Erythroblast (primary cell): ENCODE measurements at places on chromosomes 6 and 20.

DNA sequence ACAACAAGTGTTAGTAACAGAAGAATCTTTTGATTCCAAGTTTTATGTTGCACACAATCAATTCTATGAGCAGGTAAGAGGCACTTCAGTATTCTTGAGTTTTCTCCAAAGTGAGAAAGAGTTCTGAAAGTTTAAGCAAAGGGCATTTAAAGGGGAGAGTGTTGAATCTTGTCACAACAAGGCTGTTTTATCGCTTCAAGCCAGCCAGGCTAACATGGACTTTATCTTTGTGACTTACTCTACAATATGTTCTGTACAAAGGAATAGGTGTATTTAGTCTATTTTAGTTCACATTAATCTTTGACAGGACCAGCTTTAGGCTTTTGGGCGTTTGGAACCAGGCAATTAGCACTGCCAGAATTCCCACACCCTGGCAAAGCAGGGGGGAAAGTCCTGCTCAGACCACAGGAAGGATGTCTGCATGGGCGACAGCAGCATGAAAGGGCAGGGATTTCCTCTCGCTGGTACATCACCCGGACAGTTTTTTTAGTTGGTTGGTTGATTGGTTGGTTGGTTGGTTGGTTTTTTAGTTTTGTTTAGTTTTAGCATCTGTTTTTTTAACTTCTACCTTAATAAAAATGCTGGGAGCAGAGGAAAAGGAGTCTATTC is 395.4 kb upstream of the SOX4 start:
- DNase-seq, result no peak

DNA sequence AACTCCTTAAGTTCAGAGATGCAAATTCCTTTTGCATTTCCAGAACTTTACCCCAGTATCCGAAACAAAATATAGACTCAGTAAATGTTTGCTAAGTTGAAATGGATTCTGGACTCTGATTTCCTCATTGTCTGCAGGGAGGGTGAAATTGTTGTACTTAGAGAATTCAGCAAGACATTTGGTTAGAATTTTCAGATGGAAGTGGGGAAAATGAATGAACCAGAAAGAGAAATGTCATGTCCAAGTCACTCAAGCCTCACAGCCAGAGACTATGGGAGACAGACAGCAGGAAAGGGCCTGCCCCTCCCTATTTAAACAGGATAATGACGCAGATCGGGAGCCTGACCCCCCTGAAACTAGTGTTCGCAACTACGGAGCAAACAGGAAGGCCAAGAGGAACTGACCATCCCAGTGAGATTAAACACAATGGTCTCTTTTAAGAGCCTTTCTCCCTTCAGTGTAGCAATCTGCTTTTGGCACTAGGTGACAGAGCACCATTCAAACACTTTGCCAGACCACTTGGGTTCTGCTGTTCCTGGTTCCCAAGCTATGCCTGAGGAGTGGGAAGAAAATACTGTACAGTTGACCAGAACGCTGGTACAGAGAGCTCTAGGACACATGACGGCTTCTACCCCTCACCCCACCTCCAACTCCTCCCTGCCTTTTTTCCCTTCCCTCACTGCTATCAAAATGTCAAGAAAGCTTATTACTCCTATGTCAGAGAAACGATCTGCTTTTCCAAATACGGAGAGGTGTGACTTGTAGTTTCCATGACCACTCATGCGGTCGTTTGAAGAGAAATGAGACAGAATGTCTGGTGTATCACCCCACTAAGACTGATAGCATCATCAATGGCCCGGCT is 13.7 kb downstream of the NEDD9 start:
- no peak for DNase-seq

DNA sequence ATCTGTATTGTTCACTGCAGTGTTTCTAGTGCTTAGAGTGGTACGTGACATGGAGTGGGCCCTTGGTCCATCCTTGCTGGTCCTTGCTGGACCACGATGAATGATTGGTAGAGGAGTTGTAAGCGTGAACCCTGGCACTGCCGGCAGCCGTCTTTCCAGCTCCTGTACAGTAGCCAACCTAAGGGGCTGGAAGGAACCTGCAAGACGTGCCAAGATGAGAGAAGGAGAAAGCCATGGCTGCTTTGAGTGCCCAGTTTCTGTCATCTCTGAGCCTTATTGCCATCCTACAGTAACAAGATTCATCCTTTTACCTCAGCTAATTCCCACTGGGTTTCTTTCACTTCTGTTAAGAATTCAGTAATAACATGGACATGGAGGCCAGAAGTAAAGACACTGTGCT is 5.9 kb downstream of the DHX35 start:
- DNase-seq, result no peak

GRCh38 chr6:139764498-139764986 is 390.1 kb upstream of the CITED2 start:
- DNase-seq, result peak; percentile 58

DNA sequence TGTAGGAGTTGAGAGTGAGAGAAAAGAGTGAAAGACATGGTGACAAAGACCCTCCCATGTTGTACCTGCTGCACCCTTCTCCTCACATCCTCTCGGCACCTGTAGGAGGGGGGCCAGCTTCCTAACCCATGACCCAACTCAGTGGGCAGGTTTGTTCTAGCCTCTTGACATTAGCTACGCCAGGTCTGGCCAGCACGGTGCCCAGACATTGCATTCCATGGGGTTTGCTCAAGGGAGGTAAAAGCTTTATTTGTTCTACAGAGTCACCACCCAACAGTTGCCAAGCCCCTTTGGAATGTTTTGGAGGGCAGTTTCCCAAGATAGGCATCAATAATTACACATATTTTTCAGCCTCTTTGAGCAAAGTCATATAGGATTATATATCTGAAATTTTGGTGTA is 22.7 kb upstream of the TGM6 start:
- DNase-seq, result no peak

GRCh38 chr6:82818727-82819126 is 246.9 kb downstream of the UBE3D start:
- DNase-seq, result no peak

- DNase-seq, result no peak
Measured at GRCh38 chr20:63206878-63207277, 9.1 kb downstream of the YTHDF1 start.

- DNase-seq, result peak; percentile 16
Measured at GRCh38 chr20:7980332-7981046, 39.1 kb downstream of the TMX4 start.

DNA sequence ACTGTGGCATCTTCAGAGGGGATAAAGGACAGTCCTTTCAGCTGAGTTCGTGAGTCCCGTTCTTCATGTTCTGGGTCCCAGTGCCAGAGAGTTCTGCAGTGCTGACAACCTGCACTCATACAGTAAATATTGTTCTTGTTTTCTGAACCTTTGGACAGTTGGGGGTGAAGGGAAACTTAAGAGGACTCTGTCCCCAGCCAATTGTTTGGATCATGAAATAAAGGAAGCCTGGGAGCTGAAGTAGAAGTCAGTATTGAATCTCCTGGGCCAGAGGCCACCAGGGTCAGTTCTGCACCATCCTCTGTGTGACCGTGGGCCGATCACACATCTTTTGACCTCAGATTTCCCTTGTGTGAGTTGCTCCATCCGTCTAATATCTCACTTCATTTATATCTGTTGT is 3.2 kb downstream of the SLC2A12 start:
- DNase-seq, result no peak

- no peak for DNase-seq
Measured at GRCh38 chr20:41242807-41243206, 74.7 kb downstream of the ZHX3 start.

DNA sequence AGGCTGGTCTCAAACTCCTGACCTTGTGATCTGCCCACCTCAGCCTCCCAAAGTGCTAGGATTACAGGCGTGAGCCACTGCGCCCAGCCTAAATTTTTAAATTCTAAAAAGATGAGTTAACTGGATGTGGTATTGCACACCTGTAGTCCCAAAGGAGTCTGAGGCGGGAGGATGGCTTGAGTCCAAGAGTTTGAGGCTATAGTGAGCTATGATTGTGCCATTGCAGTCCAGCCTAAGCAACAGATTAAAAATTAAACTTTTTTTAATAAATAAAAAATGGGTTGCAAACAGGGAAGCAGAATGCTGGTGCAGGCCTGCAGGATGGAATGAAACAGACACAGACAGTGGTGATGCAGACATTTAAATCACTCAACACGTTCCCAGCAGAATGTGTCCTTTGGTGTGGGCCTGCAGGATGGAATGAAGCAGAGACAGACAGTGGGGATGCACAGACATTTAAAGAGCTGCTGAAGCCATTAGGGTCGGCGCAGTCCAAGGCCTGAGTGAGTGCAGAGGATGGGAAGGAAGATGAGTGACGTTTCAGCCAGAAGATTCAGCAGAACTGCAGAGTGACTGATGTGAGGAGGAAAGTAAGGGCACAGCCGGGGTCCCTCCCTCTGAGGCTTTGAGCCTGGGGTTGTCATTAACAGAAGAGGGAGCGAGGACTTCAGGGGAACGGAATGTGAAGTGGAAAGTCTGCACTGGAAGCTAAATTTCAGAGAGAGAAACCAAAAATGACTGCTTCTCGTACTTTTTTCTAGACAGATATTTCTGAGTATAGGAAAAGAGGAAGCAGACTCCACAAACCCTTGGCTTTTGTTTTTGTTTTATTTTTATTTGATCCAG is 117.5 kb downstream of the RIN2 start:
- DNase-seq, result no peak

GRCh38 chr6:74638412-74638811 is 567.4 kb downstream of the COL12A1 start:
- no peak for DNase-seq

DNA sequence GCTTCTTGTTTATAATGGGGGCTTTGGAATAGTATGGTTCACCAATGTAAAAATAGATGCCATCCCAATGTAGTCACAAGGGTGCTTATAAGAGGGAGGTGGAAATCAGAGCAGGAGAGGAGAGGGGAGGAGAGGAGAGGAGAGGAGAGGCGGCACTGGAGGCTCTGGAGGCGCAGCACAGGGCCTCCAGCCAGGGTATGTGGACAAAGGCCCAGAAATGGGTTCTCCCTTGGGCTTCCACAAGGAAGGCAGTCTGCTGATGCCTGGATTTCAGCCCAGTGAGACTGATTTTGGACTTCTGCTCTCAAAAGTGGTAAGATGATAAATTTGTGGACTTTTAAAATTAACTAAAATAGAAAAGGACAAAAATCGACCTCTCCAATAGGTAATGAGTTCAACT is 116.8 kb downstream of the RNASET2 start:
- DNase-seq, result no peak

DNA sequence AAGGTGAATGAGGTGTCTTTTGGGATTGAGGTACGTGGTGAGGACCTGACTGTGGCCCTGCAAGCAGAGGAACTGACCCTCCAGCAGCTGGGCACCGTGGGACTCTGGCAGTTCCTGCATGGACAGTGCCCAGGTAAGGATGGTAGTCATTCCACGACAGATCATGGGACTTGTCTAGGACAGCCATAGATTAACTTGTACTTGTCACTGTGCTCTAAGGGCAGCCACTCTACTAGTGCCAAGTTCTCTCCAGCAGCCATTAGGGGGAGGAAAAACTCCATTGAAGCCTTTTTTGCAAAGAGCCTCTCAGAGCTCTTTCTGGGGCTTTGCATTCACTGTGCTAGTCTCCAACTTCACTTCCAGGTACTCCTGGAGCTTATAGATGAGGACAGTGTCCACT is 20.4 kb downstream of the TAF11 start:
- no peak for DNase-seq

GRCh38 chr6:1043458-1043836 is 268.5 kb upstream of the FOXQ1 start:
- no peak for DNase-seq

DNA sequence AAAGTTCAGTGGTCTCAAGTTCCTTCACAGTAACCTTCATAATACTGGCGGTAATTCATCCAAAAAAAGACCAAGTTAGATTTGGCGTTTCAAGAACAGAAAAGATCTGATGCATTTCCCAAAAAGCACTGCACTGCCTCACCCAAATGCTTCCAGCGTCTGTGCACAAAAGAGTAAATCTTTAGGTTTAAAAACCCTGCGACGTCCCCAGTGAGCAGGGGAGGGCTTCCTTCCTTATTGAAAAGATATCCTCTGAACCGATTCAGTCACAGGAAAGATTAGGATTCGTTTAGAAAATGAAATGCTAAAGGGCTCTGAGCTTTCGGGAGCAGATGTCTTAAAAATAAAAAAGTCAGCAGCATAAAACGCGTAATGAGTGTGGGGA is 654 bp downstream of the TBC1D7 start:
- DNase-seq, result no peak

DNA sequence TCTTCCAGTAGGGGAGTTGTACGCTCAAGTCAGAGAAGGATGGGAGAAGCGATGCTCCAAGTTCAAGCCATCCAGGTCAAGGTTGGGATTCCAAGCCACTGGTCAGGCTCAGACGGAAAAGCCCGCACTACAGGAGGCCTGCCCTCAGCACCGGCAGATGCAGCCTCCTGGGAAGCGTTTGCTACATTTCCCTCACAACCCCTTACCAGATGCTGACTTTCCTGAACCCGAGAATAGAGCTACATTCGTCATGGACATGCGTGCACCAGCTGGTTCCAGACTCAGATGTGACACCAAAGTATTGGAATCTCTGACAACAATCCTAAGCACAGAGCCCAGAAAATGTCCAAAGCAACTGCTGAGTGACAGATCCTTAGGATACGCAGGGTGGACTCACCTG is 174.8 kb downstream of the SASH1 start:
- DNase-seq, result no peak

DNA sequence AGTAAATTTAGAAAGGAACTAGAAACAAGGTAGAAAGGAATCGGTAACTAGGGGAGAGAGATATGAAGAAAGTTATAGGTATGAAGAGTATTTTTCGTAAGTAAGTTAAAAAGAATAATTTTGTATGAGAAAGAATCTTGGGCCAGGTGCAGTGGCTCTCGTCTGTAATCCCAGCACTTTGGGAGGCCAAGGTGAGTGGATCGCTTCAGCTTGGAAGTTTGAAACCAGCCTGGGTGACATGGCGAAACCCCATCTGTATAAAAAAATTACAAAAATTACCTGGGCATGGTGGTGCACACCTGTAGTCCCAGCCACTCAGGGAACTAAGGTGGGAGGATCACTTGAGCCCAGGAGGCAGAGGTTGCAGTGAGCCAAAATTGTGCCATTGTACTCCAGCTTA is 42.0 kb downstream of the TCP11 start:
- no peak for DNase-seq

- DNase-seq, result no peak
Measured at GRCh38 chr6:69581581-69581980, 215.2 kb downstream of the LMBRD1 start.

- no peak for DNase-seq
Measured at GRCh38 chr20:22805219-22805618, 220.8 kb upstream of the FOXA2 start.

- DNase-seq, result no peak
Measured at GRCh38 chr20:64176971-64177370, 12.7 kb downstream of the MYT1 start.

- no peak for DNase-seq
Measured at GRCh38 chr6:11979866-11980265, 32.2 kb upstream of the HIVEP1 start.

DNA sequence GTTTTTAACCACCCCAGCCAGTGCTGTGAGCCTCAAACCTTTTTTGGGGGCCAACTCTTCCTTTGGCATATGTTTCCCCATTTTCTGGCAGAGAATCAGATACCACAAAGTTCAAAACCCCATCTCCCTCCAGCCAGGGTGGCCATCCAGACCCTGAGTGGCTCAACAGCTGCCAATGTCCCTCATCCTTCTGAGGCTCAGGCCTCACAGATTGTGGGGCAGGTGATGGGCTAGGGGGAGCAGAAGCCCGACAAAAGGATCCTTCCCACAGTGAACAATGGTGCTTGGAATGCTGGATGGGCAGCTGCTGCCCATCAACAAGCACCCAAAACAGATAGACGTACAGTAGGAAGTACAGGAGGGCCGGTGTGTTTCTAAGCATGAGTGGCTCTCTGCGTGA is 42.6 kb upstream of the IL17A start:
- no peak for DNase-seq

- DNase-seq, result no peak
Measured at GRCh38 chr6:73538116-73538779, 17.4 kb upstream of the EEF1A1 start.
